ENCODE measurements at places on chromosomes 6 and 20. TPM values are rescaled to one million over a fixed set of nuclear protein-coding genes. Genes with fewer than 3 reads are reported as not detected.

The SPTLC3 gene
- 0.05 TPM for polyA plus RNA-seq

The KCNQ5 gene
- polyA plus RNA-seq: not detected

The NOX3 gene
- not detected for polyA plus RNA-seq

The SCUBE3 gene
- 1.0 TPM for polyA plus RNA-seq

The NNAT gene
- polyA plus RNA-seq: 37.7 TPM

The OVOL2 gene
- polyA plus RNA-seq: not detected

The HLA-DMB gene
- polyA plus RNA-seq: 0.75 TPM

The C20orf202 gene
- not detected for polyA plus RNA-seq

The ADGRF4 gene
- polyA plus RNA-seq: not detected

The ZNF322 gene
- polyA plus RNA-seq: 2.7 TPM

The SLC35F1 gene
- polyA plus RNA-seq: not detected

The NFATC2 gene
- polyA plus RNA-seq: 2.0 TPM

The DEK gene
- 14.5 TPM for polyA plus RNA-seq

The SLC22A3 gene
- not detected for polyA plus RNA-seq

The HLA-DRA gene
- polyA plus RNA-seq: not detected

The MAP1LC3A gene
- 54.1 TPM for polyA plus RNA-seq

The TXLNB gene
- 0.03 TPM for polyA plus RNA-seq

The SNAP25 gene
- polyA plus RNA-seq: 3.8 TPM

The CDSN gene
- polyA plus RNA-seq: 0.03 TPM

The BEND6 gene
- 0.13 TPM for polyA plus RNA-seq

Data from endothelial cell of umbilical vein (primary cell).